ENCODE measurements at places on chromosomes 6 and 20.

DNA sequence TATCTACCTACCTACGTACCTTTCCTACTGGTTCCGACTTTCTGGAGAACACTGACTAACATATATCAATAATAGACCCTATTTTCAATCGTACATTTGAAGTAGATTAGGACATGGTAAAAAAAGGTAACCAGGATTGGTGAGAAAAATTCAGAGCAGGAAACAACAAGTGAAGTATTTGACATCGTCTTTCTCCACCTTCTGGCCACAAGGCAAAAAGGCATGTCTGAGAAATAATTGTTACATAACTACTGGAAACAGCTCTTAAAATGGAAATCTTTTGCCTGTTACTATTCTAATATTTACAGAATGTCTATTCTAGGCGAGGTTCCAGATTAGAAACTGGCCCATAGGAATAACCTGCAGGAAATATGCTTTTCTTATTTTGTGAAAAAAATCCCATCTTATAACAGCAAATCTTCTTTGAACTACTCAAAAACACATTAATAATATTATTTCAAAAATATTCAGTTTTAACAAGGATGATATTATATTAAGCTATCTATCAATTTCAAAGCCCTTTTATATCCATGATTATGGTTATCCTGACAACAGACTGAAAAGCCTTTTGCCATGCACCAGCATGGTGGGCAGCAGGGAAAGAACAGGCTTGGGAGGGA is 80.8 kb downstream of the RCAN2 start:
- DNase-seq, result peak; percentile 49

DNA sequence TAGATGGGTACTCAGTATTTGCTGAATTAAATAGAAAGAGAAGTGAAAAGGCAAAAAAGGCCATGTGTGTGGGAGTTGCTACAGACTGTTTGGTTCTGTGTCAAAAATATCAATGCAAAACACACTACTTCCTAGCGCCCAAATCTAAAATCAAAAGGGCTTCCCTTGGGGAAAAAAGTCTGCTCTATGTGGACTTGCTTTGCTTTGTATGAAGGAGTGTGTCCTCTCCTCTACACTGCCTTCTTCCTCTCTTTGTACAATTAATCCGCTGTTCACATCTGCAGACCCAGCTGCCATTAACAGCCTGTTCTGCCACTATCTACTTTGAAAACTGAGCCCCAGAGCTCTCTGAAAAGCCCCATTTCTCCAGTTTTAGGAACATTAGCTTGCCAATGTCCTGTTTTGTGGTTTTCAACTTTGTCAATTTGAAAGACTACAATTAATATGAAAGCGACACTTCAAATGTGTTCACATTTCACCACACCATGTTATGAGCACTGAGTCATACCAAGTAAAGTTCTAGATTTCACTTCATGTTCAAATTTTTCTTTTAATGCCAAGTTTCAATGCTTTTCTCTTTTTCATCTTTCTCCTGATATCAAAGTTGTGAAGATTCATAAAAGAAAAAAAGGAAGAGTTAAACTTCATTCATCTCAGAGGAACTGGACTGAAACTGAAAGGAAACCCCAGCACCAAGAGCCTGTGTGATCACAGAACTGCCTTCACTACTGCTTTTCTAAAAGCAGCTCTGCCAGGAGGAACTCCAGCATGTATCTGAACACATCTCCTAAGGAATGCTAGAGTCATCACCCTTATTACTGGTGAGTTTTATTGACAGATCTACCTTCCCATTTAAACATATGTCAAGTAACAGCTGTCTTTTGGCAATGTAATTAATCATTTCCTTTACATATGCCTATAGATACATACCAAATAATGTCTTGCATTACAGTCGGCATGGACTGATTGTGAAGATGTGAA is 102.6 kb downstream of the KIF13A start:
- no peak for DNase-seq

DNA sequence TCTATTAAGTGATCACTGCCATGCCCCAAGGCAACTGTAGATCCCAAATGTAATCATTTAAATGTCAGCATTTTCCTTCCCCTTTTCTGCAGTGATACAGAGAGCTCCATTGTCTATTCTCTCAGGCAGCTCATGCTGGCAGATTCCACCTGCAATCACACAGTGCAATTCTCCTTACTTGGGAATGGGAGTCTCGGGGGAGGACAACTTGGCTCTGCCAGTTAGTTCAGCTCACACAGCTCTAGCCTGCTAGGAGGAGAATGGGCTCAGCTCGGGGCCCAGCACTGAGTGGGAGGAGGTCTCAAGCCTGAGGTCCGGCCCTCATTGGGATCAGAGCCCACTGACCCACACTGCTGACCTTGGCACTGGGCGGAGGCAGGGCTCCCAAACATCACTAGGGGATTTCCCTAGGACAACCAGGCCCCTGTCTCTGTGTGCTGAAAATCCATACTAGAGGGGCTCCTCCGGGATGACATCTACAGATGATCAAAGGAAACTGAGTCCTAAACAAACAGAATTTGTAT is 109.2 kb upstream of the ASF1A start:
- DNase-seq, result no peak

DNA sequence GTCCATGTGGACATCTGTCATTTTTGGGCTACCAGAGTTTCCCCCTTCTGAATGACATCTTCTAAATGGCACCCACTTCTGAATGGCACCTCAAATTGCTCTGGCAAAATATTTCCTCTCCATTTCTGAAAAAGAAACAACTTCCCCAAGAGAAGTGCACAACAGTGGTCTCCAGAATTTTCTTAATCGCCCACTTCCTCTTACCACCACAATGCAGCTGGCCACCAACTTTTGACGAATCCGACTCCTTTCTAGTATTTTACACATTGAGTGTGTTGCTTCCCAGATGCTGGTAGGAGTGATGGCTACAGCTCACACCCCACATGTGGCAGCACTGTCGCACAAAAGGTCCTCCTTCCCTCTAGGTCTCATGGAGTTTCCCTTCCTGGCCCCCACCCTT is 216.1 kb downstream of the FOXA2 start:
- DNase-seq, result no peak

GRCh38 chr20:2023151-2023550 is 29.3 kb upstream of the PDYN start:
- no peak for DNase-seq

GRCh38 chr20:4020256-4020655 is 4.9 kb upstream of the RNF24 start:
- DNase-seq, result no peak

DNA sequence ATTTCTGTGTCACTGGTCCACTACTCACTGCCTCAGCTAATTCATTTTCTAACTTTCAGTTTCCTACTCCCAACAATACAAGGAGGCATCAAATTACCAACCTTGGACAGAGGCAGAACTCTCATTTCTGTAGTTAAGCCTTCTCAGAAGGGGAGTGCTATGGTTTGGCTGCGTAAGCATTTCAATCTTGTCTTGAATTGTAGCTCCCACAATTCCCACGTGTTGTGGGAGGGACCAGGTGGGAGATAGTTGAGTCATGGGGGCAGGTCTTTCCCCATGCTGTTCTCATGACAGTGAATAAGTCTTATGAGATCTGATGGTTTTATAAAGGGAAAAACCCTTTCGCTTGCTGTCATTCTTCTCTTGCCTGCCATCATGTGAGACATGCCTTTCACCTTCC is 22.9 kb downstream of the HLA-DRA start:
- DNase-seq, result no peak
